ENCODE measurements at places on chromosomes 2 and 18.

DNA sequence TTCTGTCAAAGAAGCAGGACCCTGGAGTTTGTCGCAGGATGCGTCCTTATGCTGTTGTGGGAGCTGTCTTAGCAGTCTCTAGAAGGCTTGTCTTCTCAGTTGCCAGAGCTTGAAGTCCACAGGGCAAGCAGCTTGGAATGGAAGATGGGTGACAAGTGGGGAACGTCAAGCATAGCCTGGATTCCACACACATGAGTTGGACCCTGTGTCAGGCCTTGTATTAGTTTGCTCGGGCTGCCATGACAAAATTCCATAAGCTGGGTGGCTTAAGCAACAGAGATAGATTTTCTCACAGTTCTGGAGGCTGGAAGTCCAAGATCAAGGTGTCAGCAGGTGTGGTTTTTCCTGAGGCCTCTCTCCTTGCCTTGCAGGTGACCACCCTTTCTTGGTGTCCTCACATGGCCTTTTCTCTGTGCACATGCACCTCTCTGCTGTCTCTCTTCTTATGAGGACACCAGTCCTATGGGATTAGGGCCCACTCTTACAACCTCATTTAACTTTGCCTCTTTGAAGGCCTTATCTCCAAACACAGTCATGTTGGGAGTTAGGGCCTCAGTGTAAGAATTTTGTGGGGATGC lies 51.3 kb downstream of the THNSL2 start:
- H3K36me3 ChIP-seq: no peaks in the 10 kb centered on the region
- peaks cover 20% of the 10 kb centered on the region for H3K27me3 ChIP-seq
- H3K4me3 ChIP-seq: no peak overlapping the region
- H3K4me1 ChIP-seq: no peaks in the 10 kb centered on the region

DNA sequence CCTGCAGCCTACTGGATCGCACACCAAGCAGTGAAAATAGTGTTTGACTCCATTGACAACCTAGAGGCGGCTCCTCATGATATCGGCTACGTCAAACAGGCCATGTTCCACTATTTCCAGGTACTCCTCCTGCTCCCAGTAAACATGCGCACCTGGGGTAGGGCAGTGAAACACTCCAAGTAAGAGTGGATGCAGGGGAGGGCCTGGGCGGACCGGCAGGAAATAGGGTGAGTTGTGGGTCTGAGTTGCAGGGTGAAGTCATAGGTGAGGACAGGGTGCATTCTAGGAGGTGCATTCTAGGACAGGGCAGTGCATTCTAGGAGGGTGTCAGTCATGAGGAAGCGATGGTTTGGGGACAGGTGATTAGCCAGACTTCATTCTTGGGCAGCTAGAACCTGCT lies 5.0 kb downstream of the NAGK start:
- peaks cover 34% of the 10 kb centered on the region for H3K4me1 ChIP-seq
- DNase-seq: no peak
- peaks cover 68% of the 10 kb centered on the region for H3K36me3 ChIP-seq
- no peaks in the 10 kb centered on the region for H3K27me3 ChIP-seq

- H3K27me3 ChIP-seq: no peaks in the 10 kb centered on the region
- H3K4me3 ChIP-seq: no peak overlapping the region
- no peaks in the 10 kb centered on the region for H3K4me1 ChIP-seq
- no peak overlapping the region for H3K27ac ChIP-seq
- no peak for DNase-seq
- H3K36me3 ChIP-seq: no peaks in the 10 kb centered on the region
Observed at GRCh38 chr18:57845605-57846074, 42.5 kb upstream of the ATP8B1 start.

DNA sequence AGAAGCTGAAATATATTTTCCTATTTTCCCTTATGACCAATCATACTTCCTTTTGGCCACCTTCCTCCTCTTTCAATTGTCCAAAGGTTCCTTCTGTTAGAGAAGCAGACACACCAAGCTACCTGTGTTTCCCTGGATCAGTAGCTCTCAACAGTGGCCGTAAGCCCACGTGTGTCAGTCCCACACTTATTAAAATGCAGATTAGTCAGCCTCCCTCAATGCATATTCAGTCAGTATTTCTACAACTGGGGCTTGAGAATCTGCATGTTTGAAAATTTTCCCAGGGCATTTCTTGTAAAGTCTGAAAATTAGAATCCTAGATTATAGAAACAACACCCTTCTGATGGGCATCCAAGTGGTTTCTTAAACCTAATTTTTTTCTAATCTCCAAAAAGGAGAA lies 54.0 kb upstream of the ITPRID2 start:
- no peaks in the 10 kb centered on the region for H3K36me3 ChIP-seq
- DNase-seq: no peak
- no peak overlapping the region for H3K4me3 ChIP-seq

GRCh38 chr2:170253721-170254230 lies 75.8 kb downstream of the MYO3B start:
- no peak overlapping the region for H3K4me3 ChIP-seq
- peaks cover 3% of the 10 kb centered on the region for H3K27me3 ChIP-seq
- no peaks in the 10 kb centered on the region for H3K4me1 ChIP-seq
- no peaks in the 10 kb centered on the region for H3K36me3 ChIP-seq
- DNase-seq: no peak

GRCh38 chr2:129193961-129194360 lies 785.5 kb upstream of the RAB6C start:
- H3K27ac ChIP-seq: no peak overlapping the region
- H3K4me3 ChIP-seq: no peak overlapping the region
- peaks cover 19% of the 10 kb centered on the region for H3K27me3 ChIP-seq

DNA sequence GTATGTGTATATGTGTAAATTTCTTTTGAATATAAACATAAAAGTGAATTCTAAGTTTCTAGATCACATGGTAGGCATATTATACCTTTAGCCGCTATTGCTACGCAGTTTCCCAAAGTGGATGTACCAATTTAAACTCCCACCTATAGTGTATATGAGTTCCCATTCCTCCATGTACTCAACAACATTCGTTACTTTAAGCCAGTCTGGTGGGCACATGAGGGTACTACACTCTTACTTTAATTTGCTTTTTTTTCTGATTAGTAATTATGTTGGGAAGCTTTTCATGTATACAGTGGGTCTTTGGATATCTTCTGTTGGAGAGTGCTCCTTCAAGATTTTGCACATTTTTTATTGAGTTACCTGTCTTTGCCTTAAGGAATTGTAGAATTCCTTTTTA lies 683.8 kb downstream of the ERBB4 start:
- no peak for DNase-seq
- no peaks in the 10 kb centered on the region for H3K27me3 ChIP-seq
- no peak overlapping the region for H3K4me3 ChIP-seq
- H3K4me1 ChIP-seq: no peaks in the 10 kb centered on the region
- H3K36me3 ChIP-seq: no peaks in the 10 kb centered on the region

- H3K4me3 ChIP-seq: no peak overlapping the region
- H3K27ac ChIP-seq: no peak overlapping the region
- H3K4me1 ChIP-seq: no peaks in the 10 kb centered on the region
- H3K36me3 ChIP-seq: no peaks in the 10 kb centered on the region
Observed at GRCh38 chr2:167582619-167583018, 664.8 kb downstream of the STK39 start.

DNA sequence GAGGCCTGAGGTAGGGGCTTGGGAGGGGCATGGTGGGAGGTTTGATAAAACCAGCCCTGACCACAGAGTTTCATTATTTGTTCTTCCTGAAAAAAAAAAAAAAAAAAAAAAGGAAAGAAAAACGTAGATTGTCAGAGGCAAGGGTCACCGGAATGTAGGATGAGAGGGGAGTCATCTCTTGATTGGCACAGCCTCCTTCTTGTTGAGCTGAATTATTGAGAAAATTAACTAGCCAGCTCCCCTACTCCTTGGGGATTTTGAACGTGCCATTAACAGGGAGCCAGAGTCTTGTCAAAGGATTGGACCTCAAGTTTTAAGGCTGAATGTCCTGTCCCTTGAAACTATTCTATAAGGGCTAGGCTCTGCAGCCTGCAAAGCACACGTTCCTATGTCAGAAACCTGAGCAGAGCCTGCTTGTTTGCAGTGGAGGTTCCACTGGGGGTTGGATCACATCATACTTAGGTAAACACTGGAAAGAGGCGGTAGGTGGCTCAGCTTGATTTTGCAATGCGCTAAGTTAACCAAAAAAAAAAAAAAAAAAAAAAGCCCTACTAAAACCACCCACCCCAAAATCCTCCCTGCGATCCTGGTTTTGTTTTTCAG lies 2.3 kb downstream of the INHBB start:
- no peak for DNase-seq
- H3K4me1 ChIP-seq: no peaks in the 10 kb centered on the region
- H3K4me3 ChIP-seq: no peak overlapping the region
- no peak overlapping the region for H3K27ac ChIP-seq
- no peaks in the 10 kb centered on the region for H3K27me3 ChIP-seq
- no peaks in the 10 kb centered on the region for H3K36me3 ChIP-seq

DNA sequence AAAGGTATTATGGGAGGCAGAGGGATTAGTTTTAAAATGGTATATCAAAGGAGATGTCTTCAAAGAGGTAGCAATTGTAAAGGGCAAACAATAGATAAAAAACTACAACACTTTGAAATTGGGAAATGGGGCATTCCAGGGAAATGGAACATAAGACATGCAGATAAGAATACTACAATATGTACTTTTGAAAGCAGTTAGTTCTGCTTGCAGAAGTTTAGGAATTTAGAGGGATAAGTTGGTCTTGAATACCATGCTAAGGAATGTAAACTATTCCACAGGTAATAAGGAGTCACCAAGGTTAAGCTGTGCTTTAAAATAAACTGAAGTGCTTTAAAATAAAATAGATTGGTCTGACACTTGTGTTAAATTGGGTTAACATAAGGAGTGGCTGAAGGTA lies 571.7 kb upstream of the ACVR2A start:
- DNase-seq: no peak
- H3K36me3 ChIP-seq: no peaks in the 10 kb centered on the region
- no peak overlapping the region for H3K27ac ChIP-seq
- no peaks in the 10 kb centered on the region for H3K4me1 ChIP-seq
- H3K4me3 ChIP-seq: no peak overlapping the region

DNA sequence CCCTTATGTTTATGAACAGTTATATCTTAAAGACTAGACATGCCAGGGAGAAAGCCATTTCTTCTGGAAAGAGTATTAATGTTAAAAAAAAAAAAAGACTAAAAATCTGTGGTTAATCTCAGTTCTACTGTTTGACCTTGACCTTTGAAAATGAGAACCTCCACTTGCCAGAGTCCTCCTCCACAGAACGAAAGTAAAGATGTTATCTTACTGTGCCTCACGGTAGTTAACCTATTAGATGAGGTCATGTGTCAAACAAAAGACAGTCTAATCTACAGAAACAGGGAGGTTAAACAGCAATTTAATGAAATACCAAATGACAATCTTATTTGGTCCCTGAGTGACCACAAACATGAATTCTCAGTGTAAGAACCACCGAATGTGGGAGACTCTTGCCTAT lies 51.2 kb downstream of the SLC14A2 start:
- peak overlapping the region; percentile 14 for H3K4me3 ChIP-seq
- no peaks in the 10 kb centered on the region for H3K36me3 ChIP-seq
- DNase-seq: peak; percentile 40
- H3K27me3 ChIP-seq: no peaks in the 10 kb centered on the region

- no peaks in the 10 kb centered on the region for H3K27me3 ChIP-seq
- H3K4me3 ChIP-seq: peak overlapping the region; percentile 82
- peaks cover 73% of the 10 kb centered on the region for H3K4me1 ChIP-seq
- H3K36me3 ChIP-seq: peaks cover 43% of the 10 kb centered on the region
- peak overlapping the region; percentile 94 for H3K27ac ChIP-seq
Observed at GRCh38 chr2:64989982-64990614, 899 bp downstream of the SLC1A4 start.

DNA sequence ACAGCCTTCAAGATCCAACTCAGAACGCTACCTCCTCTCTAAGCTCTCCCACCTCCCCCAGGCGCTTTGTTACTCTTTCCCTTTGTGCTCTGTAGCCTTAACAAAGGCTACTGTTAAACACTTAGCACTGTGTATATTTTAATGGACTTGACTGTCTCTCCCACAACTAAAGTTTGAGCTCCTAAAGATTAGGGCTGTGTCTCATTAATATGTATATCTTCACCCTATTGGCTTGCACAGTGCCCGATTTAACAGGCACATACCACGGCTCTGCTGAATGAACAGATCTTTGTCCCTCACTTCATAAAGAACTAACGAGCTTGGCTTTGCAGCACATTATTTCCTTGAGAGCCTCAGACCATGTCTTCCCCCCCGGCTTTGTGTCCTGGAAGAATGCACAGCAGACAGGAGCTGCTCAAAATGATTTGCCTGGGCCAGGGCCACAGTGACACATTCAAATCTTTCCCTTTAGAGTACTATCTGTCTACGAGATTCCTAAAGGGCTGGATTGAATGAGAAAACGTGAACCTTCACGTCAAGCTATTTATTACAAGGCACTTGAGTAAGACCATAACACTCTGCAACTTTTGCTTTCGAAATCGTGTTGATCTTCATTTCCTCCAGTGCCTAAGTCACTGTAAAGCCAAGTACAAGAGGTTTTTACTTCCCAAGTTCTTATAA lies 22.1 kb downstream of the ABHD3 start:
- no peak for DNase-seq
- H3K4me1 ChIP-seq: no peaks in the 10 kb centered on the region
- H3K27me3 ChIP-seq: no peaks in the 10 kb centered on the region
- H3K4me3 ChIP-seq: no peak overlapping the region

GRCh38 chr2:140851258-140851981 lies 1279.4 kb downstream of the LRP1B start:
- no peaks in the 10 kb centered on the region for H3K27me3 ChIP-seq
- no peak overlapping the region for H3K4me3 ChIP-seq
- no peak overlapping the region for H3K27ac ChIP-seq
- H3K36me3 ChIP-seq: no peaks in the 10 kb centered on the region
- no peak for DNase-seq
- H3K4me1 ChIP-seq: no peaks in the 10 kb centered on the region

DNA sequence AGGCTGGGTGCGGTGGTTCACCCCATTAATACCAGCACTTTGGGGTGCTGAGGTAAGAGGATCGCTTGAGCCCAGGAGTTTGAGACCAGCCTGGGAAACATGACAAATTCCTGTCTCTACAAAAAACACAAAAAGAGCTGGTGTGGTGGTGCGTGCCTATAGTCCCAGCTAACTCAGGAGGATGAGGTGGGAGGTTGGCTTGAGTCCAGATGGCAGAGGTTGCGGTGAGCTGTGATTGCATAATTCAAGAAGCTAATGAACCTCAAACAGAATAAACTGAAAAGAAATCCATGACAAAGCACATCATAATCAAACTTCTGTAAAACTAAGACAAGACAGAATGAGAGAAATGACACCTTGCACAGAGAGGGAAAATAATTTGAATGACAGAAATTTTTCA lies 54.8 kb downstream of the SEMA4F start:
- no peak overlapping the region for H3K4me3 ChIP-seq
- H3K4me1 ChIP-seq: no peaks in the 10 kb centered on the region
- H3K27me3 ChIP-seq: peaks cover 9% of the 10 kb centered on the region
- peak; percentile 11 for DNase-seq

DNA sequence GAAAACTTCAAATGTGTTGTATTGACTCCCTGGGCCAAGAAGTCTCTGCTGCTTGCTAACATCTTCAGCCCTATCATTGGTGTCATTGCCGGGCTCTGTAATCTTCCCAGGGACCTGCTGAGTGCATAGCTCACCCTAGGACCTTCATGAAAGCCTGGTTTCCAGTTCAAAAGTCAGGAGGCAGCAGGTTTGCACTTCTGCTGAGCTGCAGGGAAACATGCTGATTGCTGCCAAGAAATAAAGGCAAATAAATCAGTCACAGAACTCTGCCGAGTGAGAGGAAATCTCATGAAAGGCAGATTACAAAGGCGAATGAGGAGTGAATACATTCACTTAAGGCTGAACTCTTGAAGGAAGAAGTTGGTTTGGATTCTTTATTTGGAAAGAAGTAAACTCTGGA lies 1947.6 kb upstream of the CELF4 start:
- H3K27me3 ChIP-seq: no peaks in the 10 kb centered on the region
- no peak overlapping the region for H3K4me3 ChIP-seq
- no peaks in the 10 kb centered on the region for H3K4me1 ChIP-seq
- DNase-seq: no peak
- H3K27ac ChIP-seq: no peak overlapping the region

Measured in DND-41 (cell line).